Stomach (tissue), 19 donors: ENCODE measurements at places on chromosomes 2 and 18. TPM values are rescaled to one million over a fixed set of nuclear protein-coding genes. Genes with fewer than 3 reads are reported as not detected.

NYAP2 gene
- total RNA-seq = not detected

MROH2A gene
- not detected for total RNA-seq

SLC9A4 gene
- total RNA-seq = 120 TPM

DSG4 gene
- not detected for total RNA-seq

DNA sequence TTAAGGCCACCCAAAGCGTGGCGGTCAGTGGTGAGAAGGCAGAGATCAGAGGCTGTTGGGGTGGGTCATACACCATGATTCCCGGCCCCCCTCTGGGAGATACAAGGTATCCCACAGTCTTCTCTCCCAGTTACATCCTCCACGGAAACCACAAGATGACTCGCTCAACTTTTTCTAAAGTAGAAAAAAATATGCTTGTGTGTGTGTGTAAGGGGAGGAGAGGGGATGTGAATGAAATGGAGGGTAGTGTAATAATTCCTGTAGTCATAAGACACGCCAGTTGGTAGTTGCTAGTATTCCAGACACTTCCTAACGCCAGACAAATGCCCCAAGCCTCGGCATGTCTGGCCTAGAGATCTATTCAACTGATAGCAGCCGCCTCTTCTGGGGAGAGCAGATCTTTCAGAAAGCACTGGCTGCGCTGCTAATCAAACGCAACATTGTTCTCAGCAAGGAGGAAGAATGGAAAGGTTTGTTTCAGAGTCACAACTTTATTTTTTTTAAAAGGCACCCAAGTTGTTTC, 143.5 kb downstream of the TGIF1 start:
- DNase-seq = no peak

DNA sequence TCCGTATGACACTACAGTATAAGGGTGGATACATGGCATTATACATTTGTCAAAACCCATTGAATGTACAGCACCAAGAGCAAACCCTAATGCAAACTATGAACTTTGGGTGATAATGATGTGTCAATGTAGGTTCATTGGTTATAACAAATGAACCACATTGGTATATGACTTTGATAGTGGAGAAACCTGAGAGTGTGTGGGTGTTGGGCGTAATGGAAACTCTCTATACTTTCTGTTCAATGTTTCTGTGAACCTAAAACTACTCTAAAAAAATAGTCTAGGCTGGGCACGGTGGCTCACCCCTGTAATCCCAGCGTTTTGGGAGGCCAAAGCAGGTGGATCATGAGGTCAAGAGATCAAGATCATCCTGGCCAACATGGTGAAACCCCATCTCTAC, 6.5 kb upstream of the ACTG2 start:
- no peak for DNase-seq

- DNase-seq = no peak
Measured at GRCh38 chr2:76288598-76288997, 577.9 kb upstream of the GCFC2 start.

DNA sequence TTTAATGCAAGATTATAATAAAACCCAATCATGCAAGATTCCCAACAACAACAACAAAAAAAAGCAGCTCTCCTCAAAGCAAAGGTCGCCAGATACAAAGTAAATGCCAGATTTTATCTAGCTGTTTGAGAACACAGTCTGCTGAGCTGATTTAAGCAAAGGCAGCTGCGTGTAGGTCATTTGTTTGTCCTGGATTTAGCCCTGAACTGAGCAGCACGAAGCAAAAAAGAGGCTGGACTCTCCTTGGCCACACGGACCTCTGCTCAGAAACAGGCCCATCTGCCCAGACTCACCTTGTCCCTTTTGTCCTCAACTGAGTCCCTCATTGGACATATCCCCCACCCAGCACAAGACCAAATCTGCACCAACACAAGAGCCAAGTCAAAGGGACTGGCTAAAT, 91.5 kb downstream of the PID1 start:
- no peak for DNase-seq

DNA sequence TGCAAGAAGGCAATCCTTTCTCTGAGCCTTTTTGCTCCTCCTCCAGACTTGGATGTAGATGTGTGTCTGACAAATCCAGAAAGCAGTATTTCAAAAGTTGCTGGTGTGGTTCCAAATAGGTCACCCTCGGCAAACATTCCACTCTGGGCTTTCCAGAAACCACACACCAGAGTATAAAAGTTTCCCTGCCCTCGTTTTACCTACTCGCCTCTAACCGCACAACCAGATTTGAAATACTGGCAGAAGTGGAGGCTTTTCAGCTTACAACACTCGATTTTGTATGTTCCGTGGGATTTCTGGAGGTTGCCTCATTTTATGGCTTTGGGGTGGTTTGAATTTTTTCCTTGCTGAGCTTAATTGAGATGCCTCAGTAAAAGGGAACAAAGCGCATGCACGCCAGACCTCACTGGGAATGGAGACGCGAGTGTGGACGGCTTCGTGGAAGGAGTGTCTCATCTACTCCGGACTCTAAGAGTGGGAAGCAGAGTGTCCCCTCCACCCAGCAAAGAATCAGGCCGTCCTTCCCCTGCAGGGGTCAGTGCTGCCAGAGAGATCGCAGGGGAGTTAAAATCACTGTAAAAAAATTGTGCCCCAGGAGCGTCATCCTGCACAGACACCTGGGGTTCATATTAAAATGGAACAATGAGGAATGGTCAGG, 44.0 kb upstream of the RPL31 start:
- peak; percentile 70 for DNase-seq

DNA sequence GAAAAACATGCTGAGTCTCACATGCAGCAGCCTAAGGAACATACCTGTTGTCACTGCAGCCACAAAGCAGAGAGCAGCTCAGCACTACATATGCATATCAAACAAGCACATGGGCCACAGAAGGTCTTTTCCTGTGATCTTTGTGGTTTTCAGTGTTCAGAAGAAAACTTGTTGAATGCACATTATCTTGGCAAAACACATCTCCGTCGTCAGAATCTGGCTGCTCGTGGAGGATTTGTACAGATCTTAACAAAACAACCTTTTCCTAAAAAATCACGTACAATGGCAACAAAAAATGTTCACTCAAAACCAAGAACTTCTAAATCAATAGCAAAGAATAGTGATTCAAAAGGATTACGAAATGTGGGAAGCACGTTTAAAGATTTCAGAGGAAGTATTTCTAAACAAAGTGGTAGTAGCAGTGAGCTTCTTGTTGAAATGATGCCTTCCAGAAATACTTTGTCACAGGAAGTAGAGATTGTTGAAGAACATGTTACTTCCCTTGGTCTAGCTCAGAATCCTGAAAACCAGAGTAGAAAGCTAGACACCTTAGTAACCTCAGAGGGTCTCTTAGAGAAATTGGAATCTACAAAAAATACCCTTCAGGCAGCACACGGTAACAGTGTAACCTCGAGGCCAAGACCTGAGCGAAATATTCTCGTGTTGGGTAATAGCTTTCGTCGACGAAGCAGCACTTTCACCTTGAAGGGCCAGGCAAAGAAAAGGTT, 34.1 kb downstream of the ZNF407 start:
- DNase-seq = no peak

- DNase-seq = no peak
Measured at GRCh38 chr2:164363646-164364045, 257.6 kb downstream of the GRB14 start.

DNA sequence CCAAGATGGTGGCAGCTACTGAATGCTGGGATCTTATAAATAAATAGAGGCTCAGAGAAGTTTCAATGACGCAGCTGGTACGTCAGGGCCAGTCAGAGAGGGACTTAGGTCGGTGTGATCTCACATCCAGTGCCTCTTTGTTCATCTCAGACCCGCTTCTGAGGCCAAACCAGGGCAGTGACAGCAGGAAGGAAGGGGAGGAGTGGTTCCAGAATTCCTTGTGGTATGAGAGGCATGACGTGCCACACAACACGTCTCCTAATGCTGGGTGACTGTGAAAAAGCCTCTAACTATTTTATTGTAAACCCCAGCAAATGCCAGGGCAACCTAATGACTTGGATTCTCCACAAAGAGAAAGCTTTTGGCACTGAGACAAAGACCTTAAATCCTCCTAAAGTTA, 423.3 kb downstream of the LPIN1 start:
- no peak for DNase-seq

- DNase-seq = peak; percentile 74
Measured at GRCh38 chr2:102615620-102616436, 3.5 kb upstream of the SLC9A2 start.

GRCh38 chr2:8654483-8654882, 27.4 kb upstream of the ID2 start:
- DNase-seq = no peak

- no peak for DNase-seq
Measured at GRCh38 chr2:69291004-69291650, 95.9 kb downstream of the GFPT1 start.

GRCh38 chr2:44354761-44355160, 6.5 kb downstream of the PREPL start:
- no peak for DNase-seq

- DNase-seq = no peak
Measured at GRCh38 chr2:224310943-224311625, 90.8 kb downstream of the FAM124B start.

- no peak for DNase-seq
Measured at GRCh38 chr2:57880446-57880845, 166.2 kb upstream of the VRK2 start.

- DNase-seq = no peak
Measured at GRCh38 chr2:134508391-134508790, 210.4 kb downstream of the TMEM163 start.

- DNase-seq = peak; percentile 93
Measured at GRCh38 chr2:38508311-38509039, 94.3 kb downstream of the HNRNPLL start.

DNA sequence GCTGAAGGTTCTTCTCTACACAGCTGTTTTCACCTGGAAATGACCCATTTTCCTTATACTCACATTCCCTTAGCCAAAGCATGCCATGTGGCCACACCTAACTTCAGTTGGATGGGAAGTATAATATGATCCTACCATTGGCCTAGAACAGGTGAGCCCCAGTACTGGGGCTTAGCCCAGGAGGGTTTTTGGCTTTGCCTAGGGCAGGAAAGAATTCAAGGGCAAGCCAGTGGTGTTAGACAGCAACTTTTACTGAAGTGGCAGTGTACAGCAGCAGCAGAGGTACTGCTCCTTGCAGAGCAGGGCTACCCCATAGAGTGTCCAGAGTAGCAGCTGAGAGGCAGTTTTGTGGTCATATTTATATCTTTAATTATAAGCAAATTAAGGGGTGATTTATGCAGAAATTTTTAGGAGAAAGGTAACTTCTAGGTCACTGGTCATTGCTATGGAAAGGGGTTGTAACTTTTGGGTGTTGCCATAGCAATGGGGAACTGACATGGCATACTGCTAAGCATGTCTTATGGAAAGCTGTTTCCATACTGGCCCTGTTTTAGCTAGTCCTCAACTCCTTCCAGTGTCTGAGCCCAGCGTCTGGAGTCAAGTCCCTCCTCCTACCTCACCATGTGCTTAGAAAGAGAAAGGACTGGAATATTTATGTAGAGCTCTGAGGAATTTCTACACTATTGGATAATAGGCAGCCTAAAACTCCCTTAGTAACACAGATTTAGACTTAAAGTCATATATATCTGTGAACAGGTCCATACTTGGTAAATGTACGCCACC, 109.0 kb upstream of the DTNA start:
- DNase-seq = no peak
